ENCODE measurements at places on chromosomes 3 and 15.

- no peak for DNase-seq
Measured at GRCh38 chr15:99485153-99485961, 80.4 kb upstream of the MEF2A start.

DNA sequence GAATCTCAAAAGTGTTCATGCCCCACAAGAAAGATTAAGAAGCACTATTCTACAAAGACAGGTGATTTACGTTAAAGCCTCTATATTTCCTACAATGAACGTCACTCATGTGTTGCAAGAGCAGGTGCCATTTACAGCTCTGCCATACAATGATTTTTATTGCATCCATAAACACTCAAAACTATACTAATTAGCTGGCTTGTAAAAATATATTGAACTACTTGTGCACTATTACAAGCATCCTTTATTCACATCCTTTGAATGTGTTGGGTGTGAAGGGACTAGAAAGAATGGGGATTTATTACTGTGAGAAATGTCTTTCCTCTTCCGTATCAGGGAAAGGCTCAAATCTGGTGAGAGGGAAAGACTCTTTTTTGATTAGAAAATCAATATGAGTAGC, 50.7 kb upstream of the C3orf49 start:
- DNase-seq, result no peak

DNA sequence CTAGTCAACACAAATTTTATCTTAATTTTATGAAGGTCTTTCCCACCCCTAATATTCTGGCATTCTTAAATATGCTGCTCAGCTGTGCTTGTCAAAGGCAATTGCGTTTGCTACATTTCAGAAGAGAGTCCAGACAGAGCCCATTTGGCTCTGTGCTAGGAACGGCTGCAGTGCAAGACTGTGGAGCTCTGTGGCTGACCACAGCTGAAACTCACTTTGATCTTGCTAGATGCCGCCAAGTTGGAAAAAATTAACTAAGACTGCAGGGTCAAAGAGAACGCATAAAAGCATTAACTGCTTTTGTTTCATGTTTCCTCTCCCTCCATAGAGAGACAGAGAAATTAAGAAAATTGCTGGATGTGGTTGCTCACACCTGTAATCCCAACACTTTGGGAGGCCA, 7.6 kb upstream of the PPP1R2 start:
- DNase-seq, result no peak

GRCh38 chr3:47989981-47990440, 26.2 kb downstream of the MAP4 start:
- DNase-seq, result peak; percentile 54

DNA sequence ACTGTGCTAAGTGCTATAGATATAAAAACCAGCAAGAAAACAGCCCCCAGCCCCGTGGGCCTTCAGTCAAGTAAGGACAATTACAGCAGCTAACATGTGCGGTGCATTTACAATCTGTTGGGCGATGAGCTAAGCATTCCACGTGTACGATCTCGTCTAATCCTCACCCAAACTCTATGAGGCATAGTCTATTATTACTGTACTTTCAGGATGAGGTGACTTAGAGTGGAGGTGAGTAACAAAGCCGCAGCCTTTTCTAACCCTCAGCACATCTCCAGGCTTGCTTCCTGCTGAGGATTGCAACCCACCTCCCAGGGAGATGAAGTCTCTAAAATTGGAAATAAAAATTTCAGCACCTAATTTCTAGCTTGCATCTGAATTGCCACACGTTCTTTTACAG, 53.2 kb upstream of the MCF2L2 start:
- DNase-seq, result no peak

All from NCI-H2171 (cell line).